ENCODE measurements at places on chromosomes 12 and 14.

DNA sequence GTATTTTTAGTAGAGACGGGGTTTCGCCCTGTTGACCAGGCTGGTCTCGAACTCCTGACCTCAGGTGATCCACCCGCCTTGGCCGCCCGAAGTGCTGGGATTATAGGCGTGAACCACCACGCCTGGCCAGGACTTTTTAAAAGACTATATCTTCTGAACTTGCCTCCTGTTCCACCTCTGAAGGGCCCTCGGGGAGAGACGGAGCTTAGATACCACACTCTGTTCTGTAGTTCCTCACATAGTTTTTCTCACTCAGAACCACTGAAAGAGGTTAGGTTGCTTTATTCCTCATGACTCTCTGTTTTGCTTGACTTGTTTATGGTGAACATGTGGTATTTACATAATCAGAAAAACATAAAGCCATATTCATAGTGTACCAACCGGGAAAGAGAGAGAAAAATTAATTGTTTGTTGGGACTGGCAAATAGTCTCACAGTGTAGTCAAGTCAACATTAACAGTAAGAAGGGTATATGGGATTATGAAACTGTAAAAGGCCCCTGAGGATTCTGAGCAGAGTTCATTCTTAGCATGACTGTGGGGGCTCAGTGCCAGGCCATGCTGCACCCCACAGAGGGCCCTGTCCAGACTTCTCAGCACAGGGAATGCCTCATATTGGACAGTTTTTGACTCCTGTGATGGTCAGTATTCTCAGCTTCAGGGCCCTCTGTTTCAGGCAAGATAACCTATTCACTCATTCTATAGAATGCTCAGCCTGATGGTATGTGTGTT lies 342.3 kb downstream of the ZFP36L1 start:
- no peak for DNase-seq

GRCh38 chr12:62898526-62898925 lies 36.4 kb downstream of the PPM1H start:
- DNase-seq: no peak

GRCh38 chr12:105944628-105945027 lies 194.1 kb downstream of the NUAK1 start:
- DNase-seq: no peak

DNA sequence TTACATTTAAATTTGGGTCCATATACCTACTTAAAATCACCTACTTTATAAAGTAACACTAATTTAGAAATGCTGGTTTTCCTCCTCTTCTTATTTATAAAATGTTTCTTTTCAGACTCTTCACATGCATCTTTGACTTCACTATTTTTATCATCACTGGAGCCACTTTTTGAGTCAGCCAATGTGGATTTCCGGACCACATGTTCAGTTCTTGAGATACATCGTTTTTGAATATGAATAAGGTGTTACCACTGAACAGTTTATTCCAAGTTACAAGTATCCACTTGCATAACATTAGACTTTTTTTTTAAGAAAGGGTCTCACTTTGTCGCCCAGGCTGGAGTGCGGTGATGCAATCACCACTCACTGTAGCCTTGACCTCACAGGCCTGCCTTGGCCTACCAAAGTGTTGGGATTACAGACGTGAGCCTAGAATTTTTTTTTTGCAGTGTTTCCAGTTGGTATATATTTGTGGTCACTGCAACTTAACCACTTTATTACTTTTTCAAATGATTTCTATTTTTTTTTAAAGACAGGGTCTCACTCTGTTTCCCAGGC lies 5.7 kb downstream of the FNTB start:
- no peak for DNase-seq

DNA sequence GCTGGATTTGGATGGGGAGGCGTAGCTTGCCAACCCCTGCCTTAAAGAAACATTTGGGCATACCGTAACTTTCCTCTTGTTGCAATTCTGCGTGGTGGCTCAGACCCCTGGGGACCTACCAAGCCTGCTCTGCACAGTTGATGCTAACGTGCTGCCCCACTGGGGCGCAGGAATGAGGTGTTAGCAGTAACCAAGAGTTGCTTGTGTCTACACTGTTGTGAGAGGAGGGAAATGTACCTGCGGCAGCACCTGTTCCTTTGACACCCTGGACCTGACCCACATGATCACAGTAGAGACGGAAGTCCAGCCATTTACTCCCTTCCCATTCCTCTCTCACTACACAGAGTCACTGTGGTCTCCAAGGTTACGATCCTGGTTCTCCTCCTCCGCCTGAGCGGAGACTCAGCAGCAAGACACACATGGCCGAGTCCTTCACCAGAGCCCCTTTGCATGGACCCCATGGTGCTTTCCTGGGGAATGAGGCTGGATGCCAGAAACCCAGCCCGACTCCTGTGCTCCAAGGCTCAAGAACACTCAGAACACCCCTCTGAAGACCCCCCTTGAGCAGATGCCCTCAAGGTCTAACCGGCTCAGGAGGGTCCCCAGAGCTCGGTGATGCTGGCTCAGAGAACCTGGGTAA lies 84.8 kb downstream of the FBXL14 start:
- no peak for DNase-seq
